Fibroblast of skin of right quadriceps (primary cell): ENCODE measurements at places on chromosomes 1 and 21.

DNA sequence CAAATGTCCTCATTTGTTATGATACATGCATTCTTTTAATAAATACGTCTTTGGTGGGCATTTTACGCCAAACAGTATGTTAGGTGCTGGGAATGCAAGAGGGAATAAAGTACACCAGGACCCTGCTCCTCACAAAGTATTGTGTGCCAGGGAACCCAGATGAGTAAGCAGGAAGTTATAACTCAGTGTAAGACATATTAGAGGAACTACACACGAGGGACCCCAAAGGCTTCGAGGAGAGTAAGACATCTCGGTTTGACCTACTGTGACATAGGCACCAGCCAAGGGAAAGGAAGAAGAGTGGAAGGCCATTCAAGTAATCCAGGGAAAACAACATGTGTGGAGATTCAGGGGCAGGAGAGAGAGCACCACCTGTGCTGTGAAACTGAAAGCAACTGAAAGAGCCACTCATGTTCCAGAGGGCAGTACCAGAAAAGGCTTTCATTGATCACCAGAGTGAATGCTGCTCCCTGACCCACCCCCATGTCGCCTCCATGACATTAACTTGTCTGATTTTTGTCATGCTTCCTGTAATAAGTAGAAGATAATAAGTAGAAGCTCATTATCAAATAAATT lies 542.5 kb upstream of the PKN2 start:
- DNase-seq = no peak

DNA sequence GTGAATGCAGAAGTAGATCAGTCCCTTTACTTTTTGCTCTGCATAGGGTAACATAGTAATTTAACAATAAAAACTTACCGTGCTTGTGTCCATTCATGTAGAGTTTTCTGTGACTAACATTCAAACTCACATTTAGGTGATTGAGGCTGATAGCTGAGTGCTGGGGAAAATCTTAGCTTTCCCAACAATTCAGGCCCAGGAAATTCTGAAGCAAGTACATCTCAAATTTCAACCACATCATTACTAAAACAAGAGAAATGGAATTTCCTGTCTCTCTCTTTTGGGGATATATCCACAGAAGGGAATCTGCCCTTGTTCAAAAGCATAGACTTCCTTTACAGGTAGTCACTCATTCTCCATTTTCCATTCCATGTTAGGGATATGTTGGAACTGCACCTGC lies 33.1 kb upstream of the C1orf146 start:
- DNase-seq = peak; percentile 79

GRCh38 chr1:68206848-68207689 lies 25.3 kb downstream of the WLS start:
- DNase-seq = peak; percentile 78

DNA sequence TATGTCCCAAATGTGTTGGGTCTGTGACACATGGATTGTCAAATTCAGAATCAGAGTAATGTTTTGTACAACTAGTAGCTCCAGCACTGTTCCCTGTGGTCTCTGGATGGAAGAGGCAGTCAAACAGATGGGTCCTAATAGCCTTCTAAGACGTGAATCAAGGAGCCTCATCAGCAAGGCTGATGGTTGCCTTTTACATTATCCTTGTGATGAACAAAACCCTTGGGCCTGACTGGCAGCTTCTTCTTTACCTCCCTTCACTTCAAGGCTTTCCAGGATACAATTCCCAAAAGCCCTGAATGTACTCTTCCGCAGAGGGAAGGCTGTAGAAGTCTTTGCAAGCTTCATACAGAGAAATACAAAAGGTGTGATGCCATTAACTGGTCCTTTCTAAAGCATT lies 633.3 kb downstream of the USP25 start:
- no peak for DNase-seq

- no peak for DNase-seq
Measured at GRCh38 chr1:246618240-246618808, 52.1 kb downstream of the CNST start.

DNA sequence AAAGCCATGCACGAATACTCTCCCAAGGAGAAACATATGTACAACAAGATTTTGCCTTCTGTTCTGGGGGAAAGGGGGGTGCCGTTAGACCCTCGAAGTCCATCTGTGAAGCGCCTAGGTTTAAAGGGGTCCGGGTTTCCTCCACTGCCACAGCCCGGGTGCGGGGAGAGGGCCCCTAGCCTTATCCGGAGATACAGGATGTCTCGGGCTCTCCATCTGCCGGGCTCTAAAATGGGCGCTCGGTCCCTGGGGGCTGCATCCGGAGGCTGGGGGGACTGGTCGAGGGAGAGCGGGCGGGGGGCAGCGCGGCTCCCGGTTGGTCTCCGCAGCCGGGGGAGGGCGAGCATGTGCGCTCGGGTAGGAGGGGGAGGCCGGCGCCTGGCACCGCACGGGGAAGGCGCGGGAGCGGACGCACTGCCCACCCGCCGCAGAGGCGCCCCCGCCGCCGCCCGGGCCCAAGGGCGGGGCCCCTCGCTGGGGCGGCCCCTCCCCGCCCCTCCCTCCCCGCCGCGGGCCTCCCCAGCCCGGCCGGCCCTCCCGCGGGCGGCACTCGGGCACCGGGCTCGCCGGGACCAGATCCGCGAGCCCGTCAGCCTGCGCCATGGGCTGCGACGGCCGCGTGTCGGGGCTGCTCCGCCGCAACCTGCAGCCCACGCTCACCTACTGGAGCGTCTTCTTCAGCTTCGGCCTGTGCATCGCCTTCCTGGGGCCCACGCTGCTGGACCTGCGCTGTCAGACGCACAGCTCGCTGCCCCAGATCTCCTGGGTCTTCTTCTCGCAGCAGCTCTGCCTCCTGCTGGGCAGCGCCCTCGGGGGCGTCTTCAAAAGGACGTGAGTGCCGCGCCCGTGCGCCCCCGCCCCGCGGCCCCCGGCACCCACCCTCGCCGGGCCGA lies 63.1 kb downstream of the ELK4 start:
- DNase-seq = no peak

GRCh38 chr1:199291022-199291740 lies 652.3 kb downstream of the PTPRC start:
- no peak for DNase-seq

DNA sequence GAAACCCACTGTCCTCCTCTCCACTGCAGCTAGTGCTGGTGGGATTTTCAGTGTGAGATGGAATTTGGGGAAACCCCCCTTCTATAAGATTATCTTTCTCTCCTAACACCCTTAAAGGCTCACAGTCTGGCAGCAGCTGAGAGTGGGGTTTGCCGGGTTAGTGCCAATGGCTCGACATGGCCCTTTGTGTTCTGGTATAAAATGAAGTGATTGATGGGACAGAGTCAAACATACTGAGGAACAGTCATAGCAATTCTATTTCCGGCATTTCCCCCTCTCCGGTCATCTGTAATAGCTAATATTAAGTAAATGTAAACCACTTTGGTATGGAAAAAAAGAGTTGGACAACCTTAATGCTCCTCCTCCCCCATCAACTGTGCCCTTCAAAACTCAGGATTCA lies 37.6 kb downstream of the TFF3 start:
- no peak for DNase-seq

DNA sequence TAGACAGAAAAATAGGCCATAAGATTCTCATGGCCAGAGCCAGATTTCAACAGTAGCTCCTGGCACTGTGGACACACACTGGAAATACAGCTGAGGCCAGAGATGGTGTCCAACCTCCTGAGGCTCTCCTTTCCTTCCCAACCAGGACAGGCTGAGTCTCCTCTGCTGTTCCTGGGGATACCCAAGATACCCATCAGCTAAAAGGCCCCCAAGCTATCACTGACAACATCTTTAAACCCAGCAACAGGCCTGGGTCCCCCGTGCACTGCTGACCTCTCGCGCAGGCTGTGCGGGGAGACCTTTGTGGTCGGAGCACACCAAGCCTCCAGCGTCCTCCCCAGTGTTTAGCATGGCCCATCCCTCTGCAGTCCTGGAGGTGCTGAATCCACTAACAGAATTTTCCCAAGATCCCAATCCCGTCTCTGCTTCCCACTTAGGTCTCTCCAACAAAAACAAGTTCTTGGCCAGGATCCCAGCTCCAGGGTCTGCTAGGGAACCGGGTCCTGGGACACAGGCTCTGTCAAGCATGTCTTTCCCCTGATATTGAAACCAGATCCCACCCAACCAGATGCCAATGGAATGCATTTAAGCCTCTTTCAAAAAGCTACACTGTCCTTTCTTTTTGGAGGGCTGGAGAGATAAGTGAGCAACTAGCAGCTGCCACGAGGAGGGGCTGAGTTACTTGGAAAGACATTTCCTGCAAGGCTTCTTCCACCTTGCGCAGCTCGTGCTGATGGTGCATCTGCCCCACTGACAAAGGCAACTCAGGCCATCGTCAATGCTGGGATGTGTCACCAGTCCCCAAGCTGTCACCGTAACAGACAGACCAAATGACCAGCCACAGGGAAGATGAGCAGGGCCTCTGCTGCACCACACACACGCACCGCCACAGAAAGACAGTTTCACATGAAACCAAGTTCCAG lies 73.2 kb downstream of the BCAR3 start:
- DNase-seq = peak; percentile 80

- peak; percentile 96 for DNase-seq
Measured at GRCh38 chr1:117146575-117147340, 25.2 kb upstream of the TRIM45 start.

DNA sequence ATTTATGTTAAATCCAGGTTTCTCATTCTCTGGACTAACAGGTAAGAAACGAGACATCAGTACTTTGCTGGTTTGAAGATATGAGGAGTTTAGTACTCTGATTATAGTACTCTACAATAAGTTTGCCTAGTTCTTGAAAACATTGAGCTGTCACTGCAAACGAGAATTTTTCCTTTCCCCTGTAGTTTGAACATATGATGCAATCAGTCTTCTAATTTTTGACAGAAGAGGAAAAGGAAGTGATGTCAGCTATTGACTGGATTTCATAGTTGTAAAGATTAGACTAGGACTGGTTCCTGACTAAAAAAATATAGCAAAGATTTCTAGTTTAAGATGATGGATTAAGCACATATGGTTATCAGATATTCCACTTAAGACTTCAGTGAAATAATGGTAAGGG lies 461.9 kb downstream of the LRRIQ3 start:
- no peak for DNase-seq

- DNase-seq = no peak
Measured at GRCh38 chr1:20228314-20228825, 42.1 kb upstream of the PLA2G2C start.

GRCh38 chr1:205391386-205391785 lies 30.5 kb downstream of the LEMD1 start:
- no peak for DNase-seq

GRCh38 chr1:82346141-82346540 lies 545.4 kb downstream of the ADGRL2 start:
- DNase-seq = no peak

GRCh38 chr21:33937146-33937545 lies 21.5 kb upstream of the ATP5PO start:
- no peak for DNase-seq

DNA sequence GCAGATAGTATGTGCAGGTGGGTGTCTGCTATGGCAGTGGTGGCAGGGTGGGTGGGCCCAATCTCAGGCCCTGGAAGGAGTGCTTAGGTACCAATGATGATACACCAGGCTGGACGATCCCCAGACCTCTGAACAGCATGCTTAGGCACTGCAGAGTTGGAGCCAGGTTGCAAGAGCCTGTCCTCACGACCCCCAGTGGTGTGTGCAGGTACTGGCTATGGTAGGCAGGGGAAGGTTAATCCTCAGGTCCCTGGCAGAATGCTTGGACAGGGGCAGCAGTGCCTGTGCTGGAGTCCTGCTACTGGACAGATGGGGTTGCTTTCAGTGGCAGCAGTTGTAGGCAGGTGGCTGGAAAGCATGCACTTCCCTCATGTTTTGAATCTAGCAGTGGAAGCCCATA lies 100.5 kb upstream of the NEK7 start:
- no peak for DNase-seq

- no peak for DNase-seq
Measured at GRCh38 chr1:25105836-25106235, 126.5 kb downstream of the SYF2 start.

DNA sequence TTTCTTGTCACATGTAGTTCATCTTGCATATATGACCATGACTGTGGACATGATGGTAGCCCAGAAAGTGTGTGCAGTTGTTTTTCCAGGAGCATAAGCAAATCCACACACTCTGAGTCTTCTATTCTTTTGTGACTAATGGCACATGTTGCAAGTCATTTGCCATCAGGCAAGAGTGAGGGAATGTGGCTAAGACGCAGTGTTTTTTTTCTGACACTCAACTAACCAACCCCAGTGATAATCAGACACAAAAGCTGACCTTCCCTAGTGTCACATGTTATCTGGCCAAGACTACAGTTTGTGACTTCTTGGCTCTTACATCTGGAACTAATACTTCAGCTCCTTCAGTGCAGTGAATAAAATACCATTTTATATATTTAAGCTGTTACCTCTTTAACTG lies 108.8 kb downstream of the ITSN1 start:
- DNase-seq = peak; percentile 18

- DNase-seq = no peak
Measured at GRCh38 chr1:8419861-8420260, 101.9 kb downstream of the SLC45A1 start.

DNA sequence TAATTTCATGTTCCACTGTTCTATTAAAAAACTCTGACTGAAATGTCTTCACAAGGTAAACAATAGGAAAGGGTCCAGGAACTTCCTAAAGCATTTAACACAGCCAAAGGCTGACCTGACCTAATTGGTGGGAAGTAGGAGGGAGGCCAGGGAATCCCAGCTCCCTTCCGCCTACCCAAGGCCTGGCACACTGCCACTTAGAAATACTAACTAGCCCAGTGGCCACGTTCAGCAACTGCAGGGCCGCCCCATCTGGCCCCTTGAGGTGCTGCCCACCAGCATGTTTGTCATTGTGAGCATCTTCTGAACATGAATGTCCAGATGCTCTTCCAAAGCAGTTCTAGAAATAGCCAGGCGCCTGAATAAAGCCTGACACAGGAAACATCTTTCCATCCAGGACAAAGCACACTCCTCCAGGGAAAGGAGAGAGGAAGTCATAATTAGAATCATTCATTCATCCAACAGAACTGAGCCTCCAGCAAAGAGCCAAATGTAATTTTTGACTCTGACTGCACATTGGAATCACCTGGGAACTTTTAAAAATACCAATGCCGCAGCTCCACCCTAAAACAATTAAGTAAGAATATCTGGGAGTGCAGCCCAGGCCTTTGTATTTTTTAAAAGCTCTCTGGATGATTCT lies 44.6 kb upstream of the BCL9 start:
- peak; percentile 39 for DNase-seq

DNA sequence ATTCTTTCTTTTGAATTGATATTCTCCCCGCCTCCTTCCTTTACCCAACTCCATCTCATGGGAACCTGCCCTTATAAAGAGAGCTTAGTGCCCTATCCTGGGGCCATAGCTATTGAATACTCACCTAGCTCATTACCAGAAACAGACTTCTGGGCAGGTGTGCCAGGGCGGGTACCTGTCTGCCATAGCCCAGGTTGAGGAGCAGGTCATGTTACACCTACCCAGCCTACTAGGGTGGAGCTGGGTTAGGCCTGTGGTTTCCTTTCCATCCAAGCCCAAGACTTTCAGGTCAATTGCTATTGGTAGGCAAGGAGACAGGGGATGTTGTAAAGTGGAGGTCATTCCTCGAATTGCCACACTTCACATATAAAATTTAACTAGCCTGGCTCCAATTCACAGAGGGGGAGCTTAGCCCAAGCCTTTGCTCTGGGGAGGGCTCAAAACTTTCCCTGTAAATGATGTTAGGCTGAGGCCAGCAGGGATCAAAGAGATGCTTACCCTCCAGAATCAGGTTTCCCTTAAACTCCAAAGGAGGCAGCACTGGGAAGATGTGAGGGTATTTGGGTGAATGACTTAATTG lies 87.1 kb upstream of the IPO9 start:
- DNase-seq = no peak
